ENCODE measurements at places on chromosomes 7 and 10.
A peak's percentile ranks its signal among the peaks of the same experiment; 100 is the strongest.

GRCh38 chr7:47720141-47720906, 138.4 kb upstream of the TNS3 start:
- DNase-seq, result no peak

- no peak for DNase-seq
Measured at GRCh38 chr7:156234666-156235494, 405.7 kb upstream of the RNF32 start.

DNA sequence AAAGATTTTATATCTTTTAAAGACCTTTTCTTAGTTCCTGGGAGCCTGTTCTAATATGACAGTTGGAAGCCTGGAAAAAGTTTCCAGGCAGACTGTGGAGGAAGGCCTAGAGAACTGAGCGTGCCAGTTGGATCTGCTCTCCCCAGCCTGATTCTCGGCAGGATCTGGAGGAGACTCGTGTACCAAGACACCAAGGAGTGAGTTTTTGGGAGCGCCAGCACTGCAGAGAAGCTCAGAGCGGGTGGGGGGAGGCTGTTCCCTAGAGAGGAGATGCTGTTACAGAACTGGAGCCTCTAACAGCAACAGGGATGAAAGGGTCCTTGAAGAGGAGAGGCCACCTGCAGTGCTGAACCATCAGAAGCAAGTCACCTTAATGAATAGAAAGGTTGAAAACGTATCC, 52.9 kb downstream of the LYZL2 start:
- no peak for DNase-seq

DNA sequence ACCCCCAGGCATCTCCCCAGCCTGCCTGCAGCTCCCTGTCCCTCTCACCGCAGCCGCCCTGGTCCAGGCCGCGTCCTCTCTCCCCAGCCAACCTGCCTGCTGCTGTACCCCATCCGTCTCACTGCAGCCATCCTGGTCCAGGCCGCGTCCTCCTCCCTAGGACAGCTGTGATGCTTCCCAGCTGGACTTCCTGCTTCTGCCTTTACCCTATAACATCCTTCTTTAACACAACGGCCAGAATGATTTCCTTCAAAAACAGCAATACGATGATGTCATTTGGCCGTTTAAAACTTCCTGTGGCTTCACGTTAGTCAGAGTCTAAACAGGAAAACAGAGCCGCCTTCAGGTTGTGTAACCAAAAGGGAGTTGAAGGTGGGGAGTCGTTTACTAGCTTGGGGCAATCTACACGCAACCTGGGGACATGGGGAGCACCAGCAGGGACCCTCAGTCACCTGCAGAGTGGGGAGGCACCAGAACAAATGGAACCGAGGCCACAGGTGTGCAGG, 32.2 kb upstream of the ZFAND2A start:
- DNase-seq, result no peak

DNA sequence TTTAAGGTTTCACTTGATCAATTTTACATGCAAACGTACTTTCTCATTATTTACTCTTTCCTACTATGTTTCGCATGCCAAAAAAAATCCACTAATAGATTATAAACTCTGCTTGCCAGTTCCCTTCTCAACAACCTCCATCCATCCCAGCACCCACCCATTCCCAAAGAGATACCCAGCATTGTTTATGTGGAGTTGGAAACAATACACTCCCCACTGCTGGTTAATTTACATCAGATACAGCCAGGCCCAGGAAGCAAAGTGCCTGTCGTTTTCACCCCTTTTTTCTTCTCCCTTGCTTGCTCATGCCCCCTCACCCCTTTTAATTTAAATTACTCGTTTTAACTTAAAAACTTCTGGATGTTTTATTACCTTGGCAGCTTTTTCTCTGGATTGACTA, 59.9 kb downstream of the HIBADH start:
- DNase-seq, result no peak

DNA sequence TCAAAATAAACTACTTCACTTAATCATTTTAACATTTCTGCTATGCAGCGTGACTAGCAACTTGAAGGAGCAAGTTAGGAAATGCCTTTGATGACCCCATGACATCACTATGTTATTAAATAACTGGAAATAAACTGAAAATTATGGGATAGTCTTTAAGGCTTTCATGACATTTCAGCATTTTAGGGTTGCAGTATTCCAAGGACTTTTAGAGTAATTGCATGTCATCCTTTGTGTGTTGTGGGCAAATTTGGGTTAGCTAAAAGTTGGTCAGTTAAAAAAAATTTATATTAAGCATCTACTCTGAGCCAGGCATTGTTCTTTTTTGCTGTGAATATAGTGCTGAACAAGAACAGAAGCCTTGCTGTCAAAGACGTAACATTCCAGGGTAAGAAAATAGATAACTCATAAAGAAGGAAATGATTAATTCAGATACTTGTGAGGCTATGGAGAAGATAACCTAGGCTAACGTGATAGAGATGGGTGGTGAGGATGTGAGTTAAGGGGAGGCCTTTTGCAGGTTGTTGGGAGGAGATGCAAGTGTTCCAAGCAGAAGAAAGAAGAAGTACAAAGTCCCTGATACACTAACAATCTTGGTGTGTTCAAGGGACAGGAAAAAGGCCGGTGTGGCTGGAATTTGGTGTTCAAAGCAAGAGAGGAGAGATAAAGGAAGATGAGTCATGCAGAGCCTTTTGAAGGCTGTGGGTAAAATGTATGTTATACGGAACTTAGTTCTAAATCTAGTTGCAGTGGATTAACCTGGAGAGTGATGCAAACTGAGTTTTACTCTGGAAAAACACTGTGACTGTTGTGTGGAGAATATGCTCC, 610.2 kb downstream of the AUTS2 start:
- no peak for DNase-seq

GRCh38 chr7:108603656-108604306, 34.1 kb downstream of the DNAJB9 start:
- no peak for DNase-seq

DNA sequence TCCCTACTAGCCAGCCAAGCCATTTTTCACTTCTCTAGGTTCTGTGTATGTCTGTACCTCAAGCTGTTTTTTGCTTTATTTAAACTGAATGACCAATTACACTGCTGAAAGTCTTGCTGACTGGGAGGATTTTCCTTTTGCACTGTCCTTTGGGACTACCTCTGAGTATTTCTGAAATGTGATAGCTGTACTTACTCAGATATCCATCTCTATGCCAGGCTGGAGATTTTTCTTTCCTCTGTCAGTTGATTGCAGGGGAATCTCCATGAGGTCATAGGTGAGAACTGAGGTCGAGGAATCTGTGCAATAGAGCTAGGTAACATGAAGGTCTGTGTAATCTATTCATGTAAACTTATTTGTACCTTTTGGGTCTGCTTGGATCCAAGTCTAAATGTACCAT, 38.9 kb upstream of the ANKRD1 start:
- no peak for DNase-seq

DNA sequence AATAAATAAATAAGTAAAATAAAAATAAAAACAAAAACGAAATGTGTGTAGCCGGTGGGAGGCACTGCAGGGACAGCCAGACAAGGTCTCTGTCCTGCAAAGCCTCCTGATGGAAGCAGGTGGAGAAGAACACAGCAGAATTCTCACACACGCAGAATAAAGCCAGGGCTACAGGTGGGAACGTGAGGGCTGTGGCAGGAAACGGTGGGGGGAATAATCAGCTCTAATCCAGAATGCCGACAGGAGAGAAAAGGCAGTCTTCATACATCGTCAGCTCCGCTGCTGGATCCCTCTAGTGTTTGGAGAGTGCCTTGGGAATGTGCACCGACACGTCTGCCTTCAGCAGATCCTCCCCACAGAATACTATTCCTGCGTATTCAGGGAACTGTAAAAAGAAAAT, 6.8 kb upstream of the SNX8 start:
- DNase-seq, result no peak

DNA sequence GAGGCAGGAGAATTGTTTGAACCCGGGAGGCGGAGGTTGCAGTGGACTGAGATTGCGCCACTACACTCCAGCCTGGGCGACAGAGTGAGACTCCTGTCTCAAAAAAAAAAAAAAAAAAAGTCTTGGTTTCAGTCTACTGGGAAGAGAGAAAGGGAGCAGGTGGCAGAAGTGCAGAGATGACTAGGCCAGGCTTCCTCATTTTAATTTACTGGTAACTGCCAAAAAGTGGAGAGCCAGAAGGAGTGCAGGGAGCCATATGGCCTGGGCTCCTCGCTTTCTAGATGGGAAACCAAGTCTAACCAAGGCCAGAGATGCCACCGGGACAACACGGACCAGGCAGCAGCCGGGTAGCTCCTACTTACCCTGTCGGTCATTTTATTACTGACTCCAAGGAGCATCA, 12.2 kb downstream of the SEPHS1 start:
- no peak for DNase-seq

DNA sequence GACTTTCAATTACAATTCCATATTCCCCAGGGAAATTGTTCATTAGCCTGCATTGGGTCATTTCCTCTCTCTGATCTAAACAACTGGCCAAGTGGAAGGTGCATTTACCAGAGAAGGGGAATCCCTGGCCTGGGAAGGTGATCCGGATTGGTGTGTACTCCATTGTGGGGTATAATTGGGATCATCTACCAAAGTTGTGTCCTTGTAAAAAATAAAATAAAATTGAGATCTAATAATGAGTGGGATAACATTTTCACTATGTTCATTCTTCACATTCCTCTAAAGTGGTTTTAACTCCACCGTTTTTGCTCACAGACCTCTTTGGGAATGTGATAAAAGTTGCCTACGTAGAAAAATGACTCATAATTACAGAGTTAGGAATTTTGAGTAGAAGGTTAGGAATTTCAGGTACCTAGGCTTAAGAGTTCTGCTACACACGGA, 22.8 kb downstream of the ARL5B start:
- no peak for DNase-seq

- peak; percentile 42 for DNase-seq
Measured at GRCh38 chr7:148699024-148699781, 500 bp downstream of the CUL1 start.

GRCh38 chr10:107717046-107717445, 552.5 kb upstream of the SORCS1 start:
- DNase-seq, result no peak

- no peak for DNase-seq
Measured at GRCh38 chr7:91946549-91946948, 5.9 kb downstream of the AKAP9 start.

DNA sequence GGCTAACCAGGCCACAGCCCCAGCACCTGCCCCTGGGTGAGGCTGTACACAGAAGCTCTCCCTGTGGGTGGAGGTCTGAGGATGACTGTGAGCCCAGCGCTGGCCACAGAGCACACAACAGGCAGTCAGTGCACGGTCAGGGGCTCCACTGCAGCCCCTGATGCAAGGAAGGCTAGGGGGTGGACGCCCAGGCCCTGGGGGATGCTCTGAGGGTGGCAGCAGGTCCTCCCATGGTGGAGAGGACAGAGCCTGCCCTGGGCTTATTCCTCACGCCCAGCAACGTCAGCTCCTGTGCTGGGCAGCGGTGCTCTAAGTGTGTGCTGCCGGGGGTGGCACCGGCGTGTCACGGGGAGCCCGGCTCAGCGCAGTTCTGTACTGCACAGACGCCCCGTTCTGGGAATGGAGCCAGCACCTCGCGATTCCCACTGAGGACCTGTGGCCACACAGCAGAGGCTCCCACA, 223.2 kb downstream of the MAD1L1 start:
- no peak for DNase-seq

GRCh38 chr10:75718991-75719390, 287.6 kb downstream of the LRMDA start:
- DNase-seq, result no peak

DNA sequence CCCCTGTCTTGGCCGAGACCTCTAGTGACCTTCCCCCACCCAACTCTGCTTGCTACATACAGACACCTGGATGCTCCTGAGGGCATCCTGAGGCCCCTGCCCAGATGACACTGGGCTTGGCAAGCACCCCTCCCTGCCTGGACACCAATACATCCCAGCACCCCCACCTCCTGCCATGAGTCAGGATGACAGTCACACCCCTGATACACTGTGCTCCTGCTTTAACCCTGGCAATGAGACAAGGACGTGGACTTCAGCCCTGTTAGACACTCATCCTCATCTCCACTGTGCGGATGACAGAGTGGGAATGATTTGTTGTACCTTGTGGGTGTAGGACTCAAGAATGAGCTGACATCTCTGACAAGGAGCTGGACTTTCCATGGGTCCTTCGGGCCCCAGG, 186.3 kb upstream of the ADCY1 start:
- DNase-seq, result no peak

DNA sequence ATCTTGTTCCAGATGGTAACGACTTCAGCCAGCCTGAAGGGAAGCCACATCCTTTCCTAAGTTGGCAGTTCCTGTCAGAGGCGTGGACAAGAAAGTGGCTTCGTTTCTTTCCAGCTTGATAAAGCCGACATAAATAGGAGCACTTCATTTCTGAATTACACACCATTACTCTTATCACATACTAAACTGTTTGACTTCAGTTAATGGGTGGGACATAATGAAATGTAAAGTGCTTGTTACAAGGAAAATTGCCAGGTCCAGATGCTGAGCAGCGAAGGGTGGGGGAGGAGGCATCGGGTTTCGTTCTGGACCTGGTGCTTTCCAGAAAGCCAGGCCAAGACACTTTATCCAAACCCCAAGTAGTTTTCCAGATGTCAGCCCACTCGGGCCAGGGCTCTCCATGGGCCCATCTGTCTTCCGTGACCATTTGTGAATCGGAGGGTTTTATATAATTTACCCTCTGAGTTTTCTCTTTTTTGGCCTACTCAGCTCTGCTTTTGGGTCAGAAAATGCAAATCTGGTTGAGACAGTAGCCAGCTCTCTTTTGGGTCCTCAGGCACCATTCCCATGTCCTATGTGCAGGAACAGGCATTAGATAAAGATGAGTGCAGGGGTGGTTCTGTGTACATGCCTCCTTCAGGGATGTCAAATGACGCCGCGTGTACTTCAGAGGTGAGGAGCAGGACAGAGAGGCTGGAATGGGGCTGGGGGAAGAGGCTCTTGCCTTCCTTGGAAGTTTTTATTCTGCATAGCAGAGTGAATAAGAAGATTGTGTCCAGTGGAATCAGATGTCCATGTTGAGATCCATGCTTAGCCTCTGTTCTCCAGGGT, 90.2 kb downstream of the TACC2 start:
- no peak for DNase-seq

DNA sequence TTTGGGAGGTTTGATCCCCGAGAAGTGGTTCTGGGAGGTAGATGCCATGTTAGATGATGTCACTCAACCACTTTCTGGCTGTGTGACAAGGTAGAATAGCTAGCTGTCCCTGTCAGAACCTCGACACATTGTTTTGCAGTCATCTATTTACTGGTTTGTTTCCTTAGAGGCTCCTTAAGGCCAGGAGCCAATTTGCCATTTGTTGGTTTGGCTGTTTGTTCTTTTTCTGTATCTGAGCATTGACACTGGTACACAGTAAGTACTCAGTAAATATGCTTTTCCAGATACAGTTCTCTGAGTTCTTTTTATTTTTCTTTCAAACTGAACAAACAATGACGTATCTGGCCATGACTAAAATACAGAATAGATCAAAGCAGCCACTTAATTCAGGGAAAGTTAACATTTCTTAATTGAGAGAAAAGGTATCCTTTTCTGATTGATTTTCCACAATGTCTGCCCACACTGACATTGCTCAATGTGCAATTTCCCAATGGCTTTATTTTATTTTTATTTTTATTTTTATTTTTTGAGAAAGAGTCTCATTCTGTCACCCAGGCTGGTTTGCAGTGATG, 121.6 kb downstream of the SPAG6 start:
- no peak for DNase-seq
